Kidney epithelial cell (primary cell): ENCODE measurements at places on chromosomes 1 and 21.
A peak's percentile ranks its signal among the peaks of the same experiment; 100 is the strongest.

DNA sequence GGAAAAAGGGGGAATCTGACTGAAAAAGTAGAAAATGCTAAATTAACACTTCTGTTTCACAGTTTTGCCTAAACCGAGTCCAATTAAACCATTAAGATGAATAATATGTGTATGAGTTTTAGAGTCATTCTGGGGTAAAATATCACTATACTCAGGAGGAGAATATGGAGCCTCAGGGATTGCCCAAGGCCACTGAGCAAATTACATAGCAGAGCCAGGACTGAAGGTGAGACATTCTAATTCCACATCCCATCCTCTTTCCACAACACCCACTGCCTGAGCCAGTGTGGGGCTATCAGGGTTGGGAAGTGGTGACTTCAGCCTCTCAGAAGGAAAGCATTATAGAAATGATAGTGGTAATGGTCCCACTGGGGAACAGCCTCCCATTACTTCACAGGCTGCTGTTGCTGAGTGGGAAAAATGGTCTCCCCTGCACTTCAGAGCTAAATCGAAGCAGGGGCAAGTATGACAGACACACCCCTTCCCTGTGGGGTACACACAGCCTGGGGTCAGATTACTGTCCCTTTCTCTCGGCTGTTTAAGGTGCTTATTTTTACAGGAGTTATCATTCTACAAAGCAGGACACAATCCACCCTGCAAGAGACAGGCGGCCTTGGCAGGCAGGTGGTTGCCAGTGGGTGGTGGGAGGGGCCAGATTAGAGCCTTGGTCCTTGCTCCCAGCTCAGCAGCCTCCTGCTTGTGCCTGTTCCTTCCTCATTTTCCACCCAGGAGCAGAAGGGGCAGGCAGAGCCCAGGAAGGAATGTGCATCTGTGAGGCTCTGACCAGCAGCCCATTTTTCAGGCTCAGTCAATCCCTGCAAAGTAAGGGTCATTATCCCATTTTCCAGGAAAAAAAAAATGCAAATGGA lies 9.5 kb upstream of the BCAR3 start:
- no peak for DNase-seq

DNA sequence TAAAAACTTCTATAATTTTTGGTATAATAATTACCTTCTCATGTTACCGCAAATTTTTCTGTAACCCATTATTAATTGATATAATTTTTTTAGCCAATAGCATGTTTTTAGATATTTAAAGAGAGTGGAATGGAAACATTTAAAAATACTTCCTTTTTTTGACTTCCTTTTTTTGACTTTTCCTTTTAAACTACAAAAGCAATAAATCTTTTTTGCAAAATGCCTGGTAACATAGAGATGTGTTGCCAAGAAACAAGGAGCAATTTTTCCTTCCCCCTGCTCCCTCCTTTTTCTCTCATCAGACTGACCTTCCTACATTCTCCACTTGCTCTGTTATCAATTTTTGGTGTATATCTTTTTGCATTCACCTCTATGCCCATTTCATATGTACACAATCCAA lies 666.2 kb downstream of the ADGRL2 start:
- no peak for DNase-seq

DNA sequence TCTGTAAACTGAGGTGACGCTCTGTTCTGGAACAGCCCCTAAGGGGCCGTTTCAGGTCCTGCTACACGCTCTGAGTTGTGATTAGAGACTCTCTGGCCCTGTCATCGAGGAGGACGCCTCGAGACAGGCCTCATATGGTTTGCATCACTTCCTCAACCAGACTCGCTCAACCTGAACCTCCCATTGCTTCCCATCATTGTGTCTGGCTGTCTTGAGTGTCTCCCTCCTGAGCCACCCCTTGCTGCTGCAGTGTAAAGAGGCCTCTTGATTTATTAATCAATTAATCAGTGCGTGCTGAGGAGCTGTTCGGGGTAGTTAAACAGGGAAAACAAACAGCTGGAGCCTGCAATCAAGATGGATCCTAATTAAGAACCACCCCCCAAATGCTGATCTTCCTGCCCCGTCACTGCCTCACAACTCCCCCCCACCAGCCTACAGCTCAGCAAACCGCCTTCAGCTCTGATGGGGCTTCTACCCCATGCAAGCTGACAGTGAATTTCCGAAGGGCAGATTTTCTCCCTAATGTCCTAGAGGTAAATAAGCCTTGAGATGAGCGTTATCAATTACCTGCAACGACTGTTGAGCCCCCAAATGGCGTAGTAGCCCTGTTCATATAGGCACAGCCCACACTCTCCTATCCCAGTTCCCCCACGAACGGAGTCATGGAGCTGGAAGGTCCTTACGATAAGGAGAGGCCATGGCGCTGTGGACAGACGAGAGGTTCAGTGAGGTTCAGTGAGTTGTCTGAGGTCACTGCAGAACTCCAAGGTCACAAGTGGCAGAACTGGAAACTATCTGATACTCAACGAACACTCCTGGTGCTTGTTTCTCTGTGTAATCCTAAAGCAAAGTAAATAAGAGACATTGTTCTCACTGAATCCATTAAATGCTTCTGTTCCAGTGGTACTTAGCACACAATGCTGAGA lies 210.6 kb downstream of the KIF26B start:
- no peak for DNase-seq

DNA sequence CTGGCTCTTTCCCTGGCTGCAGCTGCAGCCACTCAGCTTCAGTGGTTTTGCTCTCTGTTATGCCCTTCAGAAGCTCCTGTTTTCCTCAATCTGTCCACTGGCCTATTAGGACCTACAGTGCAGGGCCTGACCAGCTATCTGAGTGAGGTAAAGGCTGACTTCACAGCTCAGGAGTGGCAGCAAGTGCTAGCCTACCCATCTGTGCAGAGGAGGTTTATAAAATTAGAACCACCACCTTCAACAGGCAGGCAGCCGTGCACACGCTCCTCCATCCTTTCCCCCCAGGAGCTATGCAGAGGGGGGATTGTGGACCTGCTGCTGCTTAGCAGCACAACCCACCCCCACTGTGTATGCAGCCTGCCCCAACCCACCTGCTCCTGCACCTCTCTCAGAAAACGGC lies 8.3 kb downstream of the ADAR start:
- DNase-seq: no peak

DNA sequence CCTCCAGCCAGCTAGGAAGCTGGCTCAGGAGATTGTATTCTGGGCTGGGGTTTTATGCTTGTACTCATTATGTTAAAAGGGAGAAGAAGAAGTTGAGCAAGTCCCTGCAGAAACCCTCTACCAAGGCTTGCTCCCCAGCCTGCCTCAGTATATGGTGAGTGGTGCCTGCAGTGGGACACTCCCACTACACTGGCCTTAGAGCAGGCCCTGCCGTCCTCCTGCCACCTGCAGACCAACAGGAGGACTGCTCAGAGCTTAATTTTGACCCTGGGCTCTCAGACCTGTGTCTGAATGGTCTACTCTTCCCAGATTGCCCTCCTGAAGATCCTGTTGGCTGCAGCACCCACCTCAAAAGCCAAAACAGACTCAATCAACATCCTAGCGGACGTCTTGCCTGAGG lies 13.0 kb downstream of the STRIP1 start:
- DNase-seq: no peak

- no peak for DNase-seq
Observed at GRCh38 chr1:241842565-241842964, 5.4 kb upstream of the EXO1 start.

- no peak for DNase-seq
Observed at GRCh38 chr1:164637461-164638375, 78.7 kb downstream of the PBX1 start.

- DNase-seq: no peak
Observed at GRCh38 chr21:31233711-31234110, 110.3 kb downstream of the TIAM1 start.

GRCh38 chr1:204327359-204327758 lies 32.4 kb downstream of the PLEKHA6 start:
- DNase-seq: no peak

DNA sequence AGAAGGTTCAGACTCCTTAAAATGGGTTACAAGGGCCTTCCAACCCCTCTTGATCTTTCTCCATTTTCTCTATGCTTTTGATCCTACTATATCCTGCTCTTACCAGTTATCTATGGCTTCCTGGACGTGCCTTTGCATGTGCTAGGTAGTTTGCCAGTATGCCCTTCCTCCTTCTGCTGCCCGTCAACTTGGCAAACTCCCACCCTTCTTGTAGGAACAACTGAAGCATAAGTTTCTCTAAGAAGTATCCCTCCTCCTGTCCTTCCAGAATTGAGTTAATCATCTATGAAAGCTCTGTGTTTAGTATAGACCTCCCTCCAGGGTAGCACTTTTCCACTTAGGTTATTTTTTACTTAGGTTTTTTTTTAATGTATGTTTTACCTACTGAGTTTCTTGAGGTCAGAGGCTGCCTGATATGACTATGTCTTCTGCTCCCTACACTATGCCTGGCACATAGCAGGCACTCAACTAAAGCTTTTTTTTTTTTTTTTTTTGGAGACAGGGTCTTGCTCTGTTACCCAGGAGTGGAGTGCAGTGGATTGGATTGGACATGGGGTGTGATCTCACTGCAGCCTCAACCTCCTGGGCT lies 10.0 kb upstream of the IGSF3 start:
- no peak for DNase-seq

GRCh38 chr1:118995312-118996016 lies 7.3 kb upstream of the TBX15 start:
- DNase-seq: no peak

- DNase-seq: no peak
Observed at GRCh38 chr1:94540440-94541245, 916 bp downstream of the F3 start.

DNA sequence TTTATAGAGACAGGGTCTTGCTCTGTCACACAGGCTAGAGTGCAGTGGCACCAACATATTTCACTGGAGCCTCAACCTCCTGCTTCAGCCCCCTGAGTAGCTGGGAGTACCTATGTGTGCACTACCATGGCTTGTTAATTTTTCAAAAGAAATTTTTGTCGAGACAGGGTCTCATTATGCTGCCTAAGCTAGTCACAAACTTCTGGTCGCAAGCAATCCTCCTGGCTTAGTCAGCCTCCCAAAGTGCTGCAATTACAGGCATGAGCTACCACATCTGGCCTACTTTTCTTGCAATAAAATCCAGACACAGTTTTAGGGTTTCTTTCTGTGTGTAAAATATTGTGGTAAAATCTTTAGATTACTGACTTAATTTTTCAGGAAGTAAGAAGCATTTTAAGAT lies 27.9 kb upstream of the NTPCR start:
- DNase-seq: no peak

DNA sequence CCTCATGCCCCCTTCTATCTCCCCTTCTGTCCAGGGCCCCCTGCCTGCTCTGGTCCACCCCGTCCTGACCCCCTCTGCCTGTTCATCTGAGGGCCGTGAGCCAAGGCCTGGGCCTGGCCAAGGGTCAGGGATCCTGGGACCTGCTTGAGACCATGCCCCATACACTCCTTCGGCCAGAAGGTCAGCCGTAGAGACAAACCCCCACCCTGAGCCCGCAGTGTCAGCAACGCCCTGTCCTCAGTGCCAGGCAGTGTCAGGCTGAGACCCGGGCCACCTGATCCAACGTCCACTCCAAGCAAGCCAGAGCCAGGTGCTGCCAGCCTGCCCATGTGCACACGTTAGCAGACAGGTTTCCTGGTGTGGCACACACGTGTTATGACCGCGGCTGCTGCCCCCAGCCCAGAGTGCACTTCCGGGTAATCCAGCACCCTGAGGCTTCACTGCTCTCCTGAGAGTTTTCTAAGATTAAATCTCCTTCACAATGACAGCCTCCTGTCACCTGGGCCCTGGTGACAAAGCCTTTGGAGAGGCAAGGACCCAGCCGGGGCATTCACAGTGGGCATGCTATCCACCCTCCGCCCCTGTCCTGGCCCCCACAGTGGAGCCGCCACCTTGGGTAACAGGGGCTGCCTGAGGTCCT lies 10.1 kb upstream of the SAMD11 start:
- no peak for DNase-seq

DNA sequence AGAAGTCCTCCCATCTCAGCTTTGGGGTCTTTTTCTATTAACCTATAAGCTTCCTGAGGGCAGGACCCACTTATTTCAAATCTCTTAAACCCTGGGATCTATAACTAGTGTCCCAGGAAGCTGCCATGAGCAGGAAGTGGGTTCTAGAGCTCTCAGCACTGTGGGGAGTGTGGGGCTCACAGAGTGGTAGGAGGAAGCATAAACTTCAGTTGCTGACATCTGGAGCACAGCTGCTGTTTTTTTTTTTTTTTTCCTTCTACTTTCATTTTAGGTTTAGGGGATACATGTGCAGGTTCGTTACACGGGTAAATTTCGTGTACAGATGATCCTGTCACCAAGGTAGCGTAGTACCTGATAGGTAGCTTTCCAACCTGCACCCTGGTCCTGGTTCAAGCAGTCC lies 59.3 kb downstream of the AK4 start:
- DNase-seq: no peak

DNA sequence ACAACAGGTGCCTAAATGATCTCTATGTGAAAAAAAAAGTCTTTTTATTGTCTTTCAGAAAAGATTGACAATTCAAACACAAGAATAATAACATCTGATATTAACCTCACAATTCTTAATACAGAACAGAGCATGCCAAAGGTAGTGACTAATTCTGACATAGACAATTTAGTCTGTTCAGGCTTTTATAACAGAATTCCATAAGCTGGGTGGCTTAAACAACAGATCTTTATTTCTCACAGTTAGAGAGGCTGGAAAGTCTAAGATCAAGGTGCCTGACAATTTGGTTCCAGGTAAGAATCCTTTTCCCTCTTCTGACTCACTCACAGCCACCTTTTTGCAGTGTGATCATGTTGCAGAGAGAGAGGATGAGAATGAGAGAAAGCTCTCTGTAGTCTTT lies 27.0 kb downstream of the DPYD start:
- no peak for DNase-seq

- no peak for DNase-seq
Observed at GRCh38 chr1:200901350-200901749, 6.7 kb downstream of the INAVA start.

GRCh38 chr1:166814611-166815010 lies 24.7 kb upstream of the POGK start:
- peak; percentile 25 for DNase-seq

GRCh38 chr1:35191429-35192055 lies 1.4 kb downstream of the SFPQ start:
- no peak for DNase-seq

DNA sequence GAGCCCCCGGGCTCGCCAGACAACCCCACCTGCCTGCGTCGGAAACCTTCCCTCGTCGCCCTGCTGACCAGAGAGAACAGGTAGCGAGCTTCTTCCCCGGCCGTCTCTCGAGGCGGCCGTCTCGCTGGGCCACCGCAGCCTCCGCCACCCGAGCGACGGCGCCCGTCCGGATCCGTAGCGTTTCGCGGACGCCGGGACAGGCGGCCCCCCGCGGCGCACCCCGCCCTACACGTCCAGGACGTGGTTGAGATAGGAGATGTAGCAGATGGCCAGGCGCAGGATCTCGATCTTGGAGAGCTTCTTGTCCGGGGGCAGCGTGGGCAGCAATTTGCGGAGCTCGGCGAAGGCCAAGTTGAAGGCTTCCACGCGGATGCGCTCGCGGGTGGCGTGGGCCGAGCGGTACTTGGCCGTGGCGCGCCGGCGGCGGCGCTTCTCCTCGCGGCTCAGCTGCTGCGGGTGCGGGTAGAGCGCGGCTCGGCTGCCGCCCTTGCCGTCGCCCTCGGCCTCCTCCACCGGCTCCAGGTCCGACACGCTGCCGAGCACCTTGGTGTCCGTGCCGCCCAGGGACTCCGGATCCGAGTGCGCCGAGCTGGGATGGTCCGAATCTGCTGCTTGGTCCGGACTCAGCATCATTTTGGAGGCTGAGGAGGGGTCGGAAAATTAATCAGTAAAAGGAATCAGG lies 3.0 kb downstream of the NHLH2 start:
- DNase-seq: no peak
